Stimulated activated CD8-positive, alpha-beta memory T cell treated with anti-CD3 and anti-CD28 coated beads, Interleukin-7, amount 100 ng/mL, for 1 hour (primary cell): ENCODE measurements at places on chromosomes 11 and 22.

- no peak for DNase-seq
These were observed 21.8 kb upstream of the PPP6R3 start for GRCh38 chr11:68438658-68439259.

- no peak for DNase-seq
These were observed 1.4 kb upstream of the OR4D11 start for GRCh38 chr11:59501931-59502330.

DNA sequence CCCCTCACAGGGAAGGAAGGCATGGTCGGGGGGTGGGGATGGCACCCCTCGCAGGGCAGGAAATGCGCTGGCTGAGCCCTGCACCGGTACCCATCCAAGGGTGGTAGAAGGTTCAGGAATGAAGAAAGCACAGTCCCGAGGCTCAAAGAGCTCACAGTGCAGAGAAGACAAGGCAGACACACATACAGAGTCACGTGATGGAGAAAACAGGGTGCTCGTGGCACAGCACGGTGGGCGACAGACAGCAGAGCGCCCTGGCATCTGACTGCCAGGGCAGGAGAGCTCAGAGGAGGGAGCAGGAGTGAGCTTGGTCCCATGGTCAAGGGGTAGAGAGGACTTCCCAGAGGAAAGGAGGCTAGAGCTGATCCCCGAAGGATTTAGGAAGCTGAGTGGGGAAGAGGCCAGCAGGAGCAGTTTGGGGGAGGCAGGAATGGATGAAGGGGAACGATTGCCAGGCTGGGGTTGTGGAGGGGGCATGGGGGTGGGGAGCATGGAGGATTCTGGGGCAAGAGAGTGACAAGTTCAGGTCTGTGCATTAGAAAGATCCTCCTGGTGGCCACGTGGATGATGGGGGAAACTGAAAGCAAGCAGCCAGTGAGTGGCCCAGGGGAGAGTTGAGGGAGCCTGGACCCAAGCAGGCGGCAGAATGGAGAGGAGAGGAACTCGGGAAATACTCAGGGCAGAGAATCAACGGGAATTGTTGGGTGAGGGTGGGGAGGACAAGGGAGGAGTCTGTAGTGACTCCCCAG, 43.9 kb downstream of the PDE2A start:
- DNase-seq, result no peak

GRCh38 chr22:32958001-32958400, 100.2 kb downstream of the SYN3 start:
- DNase-seq, result no peak
